ENCODE measurements at places on chromosomes 1 and 21.
A peak's percentile ranks its signal among the peaks of the same experiment; 100 is the strongest.

DNA sequence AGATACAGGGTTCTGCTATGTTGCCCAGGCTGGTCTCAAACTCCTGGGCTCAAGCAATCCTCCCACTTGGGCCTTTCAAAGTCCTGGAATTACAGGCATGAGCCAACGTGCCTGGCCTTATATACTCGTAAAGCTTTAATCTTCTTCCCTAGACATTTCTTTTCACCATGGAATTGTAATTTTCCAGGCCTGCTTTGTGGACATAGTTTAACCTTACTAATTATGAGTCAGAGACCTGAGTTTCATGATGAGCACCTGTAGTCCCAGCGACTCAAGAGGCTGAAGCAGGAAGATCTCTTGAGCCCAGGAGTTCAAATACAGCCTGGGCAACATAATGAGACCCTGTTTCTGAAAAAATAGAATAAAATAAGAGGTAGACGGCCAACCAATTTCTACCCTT lies 12.3 kb downstream of the PATJ start:
- no peak for DNase-seq

GRCh38 chr1:243251539-243251938 lies 3.5 kb downstream of the CEP170 start:
- DNase-seq, result peak; percentile 28

DNA sequence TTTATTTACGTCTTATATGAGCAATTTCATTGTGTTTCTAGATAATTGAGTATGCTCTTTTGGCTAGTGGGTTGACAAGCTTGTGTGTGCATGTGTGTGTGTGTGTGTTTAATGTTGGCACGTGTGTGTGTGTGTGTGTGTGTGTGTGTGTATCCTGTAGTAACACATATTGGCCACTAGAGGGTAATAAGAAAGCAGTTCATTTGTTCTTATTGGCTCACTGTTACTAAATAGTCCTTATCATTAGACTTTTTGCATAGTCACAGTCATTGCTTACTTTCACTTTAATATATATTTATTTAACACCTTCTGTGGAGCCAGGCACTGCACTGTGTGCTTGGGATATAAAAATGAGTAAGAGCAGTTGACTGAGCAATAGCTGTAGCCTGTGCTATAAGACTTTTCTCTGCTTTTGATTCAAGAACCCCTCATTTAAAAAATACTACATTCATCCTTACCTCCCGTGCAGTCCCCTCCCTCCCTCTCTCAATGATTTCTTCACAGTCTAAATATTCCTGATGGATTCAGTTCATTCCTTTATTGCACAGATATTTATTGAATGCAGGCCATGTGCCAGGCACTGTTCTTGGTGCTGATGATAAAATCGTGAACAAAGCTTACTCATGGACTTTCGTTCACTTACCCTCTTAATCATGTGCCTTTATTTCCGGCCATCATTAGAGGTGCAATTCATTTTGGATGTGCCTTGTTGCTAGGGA lies 96.7 kb downstream of the DYRK1A start:
- DNase-seq, result peak; percentile 60

DNA sequence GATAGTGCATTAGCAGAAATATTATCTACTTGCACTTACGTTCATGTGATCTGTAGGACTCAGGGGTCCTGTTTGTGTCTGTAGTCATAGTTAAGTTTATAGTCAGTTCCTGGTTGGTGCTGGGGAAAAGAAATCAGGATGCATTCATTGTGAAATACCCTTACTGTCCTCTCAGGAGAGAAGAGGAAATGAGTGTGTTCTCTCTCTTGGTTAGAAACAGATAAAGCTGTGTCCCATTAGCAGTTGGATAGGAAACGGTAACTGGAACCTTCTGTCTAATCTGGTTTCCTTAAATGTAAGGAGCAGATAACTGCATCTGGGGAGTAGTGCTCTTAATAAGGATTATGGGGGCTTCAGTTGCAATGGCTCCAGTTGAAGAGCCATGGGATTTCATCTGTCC lies 8.9 kb downstream of the SDCCAG8 start:
- DNase-seq, result peak; percentile 87

GRCh38 chr1:109639841-109640184 lies 16.1 kb upstream of the GSTM4 start:
- DNase-seq, result no peak

GRCh38 chr1:15236321-15236721 lies 10.7 kb upstream of the FHAD1 start:
- peak; percentile 35 for DNase-seq

- DNase-seq, result no peak
These were observed 726.0 kb downstream of the PTPRU start for GRCh38 chr1:29962336-29962735.

- DNase-seq, result no peak
These were observed 106.7 kb downstream of the DPYD start for GRCh38 chr1:97814121-97814520.

DNA sequence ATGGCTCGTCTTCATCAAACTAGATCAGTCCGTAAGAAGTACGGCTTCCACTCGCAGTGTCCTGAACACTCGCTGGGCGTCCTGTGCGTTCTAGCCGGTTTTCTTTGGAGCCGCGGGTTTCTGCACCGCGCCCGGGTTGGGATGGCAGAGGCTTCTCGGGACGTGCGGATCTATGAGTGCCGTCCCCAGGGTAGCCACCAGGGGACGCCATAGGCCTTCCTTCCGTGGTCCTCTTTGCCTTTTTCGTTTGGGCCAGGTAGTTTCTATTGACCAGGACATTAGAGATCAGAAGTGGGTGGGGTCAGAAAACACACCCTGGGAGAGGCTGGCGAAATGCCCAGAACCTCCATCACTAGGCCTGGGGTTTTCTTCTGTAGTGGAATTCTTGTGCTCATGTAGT lies 273.8 kb downstream of the FAM72C start:
- no peak for DNase-seq

GRCh38 chr1:87129606-87130005 lies 199.1 kb upstream of the LMO4 start:
- DNase-seq, result no peak

GRCh38 chr1:31989964-31990363 lies 23.7 kb upstream of the KHDRBS1 start:
- no peak for DNase-seq

DNA sequence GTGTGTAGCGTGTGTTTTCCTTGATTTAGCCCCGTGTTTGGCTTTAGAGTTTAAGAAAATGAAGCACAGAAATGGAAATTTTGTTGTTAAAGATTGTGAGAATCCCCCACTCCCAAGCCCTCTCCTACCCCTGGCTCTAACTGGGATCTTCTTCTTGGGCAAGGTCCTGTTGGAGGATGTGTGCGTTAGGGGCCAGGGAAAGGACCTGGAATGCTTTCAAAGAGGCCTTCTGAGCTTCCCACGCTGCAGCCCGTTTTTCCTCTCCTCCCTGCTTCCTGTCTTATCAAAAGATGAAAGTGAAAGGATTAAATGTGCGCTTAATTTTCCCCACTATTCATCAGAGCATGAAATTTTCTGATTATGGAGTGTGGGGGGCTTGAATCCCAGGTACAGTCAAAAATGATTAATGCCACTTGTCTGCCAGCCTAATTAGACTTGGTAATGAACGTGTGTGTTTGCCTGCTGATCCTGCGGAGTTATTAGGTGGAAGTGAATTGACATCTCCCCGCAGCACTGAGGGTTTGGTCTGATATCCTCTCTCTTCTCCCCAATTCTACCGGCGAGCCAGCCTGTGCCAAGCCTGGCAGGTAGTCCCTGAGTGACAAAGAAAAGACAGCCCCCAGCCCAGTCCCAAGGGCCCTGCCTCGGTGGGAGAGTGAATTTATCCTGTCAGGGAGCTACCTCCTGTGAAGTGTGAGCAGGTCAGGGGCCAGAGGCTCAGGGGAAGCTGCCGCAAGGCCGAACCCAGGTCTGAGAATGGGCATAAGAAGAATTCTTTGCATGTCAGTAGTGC lies 4.9 kb downstream of the RASSF5 start:
- no peak for DNase-seq

GRCh38 chr1:23249787-23250454 lies 32.6 kb upstream of the HTR1D start:
- DNase-seq, result peak; percentile 33

GRCh38 chr1:227942716-227943261 lies 4.9 kb downstream of the WNT9A start:
- no peak for DNase-seq

DNA sequence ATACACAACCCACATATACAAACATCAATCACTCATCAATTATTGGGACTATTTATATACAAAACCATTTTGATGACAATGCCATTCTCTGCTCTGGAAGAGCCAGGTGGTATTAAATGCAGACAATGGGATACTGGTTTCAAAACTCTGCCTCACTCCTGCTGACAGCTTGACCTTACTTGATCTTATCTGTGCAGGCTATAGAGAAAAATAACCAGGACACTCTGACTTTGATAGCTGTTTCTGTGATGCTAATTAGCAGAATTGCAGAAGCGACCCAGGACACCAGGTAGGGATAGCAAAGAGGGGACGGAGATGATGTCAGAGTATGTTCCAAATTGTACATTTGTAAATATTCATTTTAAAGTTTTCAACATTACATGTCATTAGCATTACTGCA lies 89.5 kb downstream of the OLFM3 start:
- no peak for DNase-seq

DNA sequence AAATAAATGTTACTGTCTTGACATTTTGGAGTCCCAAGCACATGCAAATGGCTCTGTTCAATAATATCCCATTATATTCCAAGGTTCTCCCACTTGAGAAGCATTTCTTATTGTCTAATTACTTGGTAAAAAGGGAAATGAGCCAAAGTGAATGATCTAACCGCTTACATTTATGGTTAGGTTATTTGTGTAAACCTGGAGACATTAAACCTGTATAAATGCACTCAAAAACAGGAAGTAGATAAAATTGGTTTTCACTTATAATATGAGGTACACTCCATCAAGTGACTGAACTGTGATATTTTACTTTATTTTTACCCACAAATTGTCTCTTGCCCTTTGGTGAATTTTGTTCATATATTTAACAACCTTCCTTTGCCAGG lies 26.8 kb downstream of the KIF1B start:
- DNase-seq, result no peak

DNA sequence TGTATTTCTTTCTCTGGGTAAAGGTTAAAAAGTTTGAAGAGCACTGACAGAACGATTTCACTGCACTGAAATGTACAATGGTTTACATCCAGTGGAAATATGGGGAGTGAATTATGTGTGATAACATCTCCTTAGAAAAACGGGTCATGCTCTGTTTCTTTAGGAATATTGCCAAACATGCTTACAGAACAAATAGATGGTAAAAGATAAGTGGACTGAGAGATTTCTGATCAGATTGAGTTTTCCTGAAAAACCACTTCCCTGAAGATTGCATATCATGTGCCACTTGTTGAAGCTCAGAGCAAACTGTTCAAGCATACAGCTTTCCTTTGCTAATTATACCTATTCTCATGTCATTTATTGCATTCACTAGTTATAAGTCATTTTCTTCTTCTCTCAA lies 29.9 kb upstream of the DISP1 start:
- no peak for DNase-seq

GRCh38 chr1:27592232-27592930 lies 11.6 kb downstream of the AHDC1 start:
- DNase-seq, result no peak

- DNase-seq, result no peak
These were observed 12.4 kb upstream of the ZP4 start for GRCh38 chr1:237902960-237903743.

DNA sequence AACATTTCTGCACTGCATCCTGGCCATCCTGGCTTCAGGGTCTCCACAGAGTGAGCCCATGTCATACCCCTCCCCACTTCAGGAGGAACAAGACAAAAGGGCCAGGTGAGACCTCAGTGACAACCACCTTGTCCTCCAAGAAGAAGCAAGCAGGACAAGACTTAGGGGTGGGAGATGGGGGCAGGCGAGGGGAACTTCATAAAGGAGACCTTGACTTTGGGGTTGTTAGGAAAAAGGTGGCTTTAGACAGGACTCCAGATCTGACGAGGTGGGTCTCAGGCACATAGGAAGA lies 24.0 kb upstream of the SLAMF9 start:
- DNase-seq, result no peak

DNA sequence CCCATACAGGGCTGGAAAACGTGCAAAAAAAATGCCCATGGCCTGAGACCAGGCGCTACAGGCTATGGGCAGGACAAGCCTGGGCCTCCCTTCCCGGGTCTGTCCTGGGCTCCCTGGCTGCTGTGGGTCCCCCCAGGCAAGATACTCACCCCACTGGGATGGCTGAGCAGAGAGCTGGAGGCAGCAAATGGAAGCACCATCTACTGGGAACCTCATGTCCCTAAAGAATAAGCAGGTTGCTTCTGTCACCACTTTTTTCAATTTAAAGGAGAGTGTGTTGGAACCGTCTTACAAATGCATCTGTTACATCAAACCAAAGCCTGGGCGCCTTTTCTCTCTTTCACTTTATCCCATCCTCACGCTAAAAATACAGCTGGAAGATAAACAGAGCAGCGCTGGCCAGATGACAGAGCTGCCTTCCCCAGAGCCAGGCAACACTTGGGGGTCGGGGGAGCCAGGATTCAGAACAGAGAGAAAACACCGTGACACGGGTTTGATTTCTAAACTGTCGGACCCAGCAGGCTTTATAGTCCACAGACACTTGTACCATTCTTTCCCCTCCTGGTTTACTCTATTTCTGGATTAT lies 262.1 kb upstream of the VAMP3 start:
- DNase-seq, result no peak

- no peak for DNase-seq
These were observed 146.5 kb downstream of the EIF4G3 start for GRCh38 chr1:21030181-21030580.

DNA sequence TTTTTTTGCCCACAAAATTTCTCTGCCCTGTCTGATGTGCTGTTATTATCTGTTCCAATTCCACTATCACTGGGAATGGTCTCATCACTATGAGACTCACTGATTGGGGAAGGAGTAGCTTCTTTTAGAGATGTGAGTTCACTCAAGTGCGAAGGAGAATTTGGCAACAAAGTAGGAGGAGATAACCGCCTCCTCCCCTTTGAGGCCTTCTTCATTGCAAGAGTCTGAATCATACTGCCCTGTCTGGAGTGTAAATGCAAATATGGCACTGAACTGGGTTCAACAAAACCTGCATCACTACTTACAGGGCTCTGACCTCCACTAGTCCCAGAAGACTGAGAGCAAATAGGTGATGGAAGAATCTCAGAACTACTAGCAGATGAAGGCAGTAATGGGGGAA lies 83.4 kb downstream of the ASH1L start:
- peak; percentile 65 for DNase-seq

GRCh38 chr1:20733360-20733975 lies 965 bp upstream of the SH2D5 start:
- DNase-seq, result no peak

DNA sequence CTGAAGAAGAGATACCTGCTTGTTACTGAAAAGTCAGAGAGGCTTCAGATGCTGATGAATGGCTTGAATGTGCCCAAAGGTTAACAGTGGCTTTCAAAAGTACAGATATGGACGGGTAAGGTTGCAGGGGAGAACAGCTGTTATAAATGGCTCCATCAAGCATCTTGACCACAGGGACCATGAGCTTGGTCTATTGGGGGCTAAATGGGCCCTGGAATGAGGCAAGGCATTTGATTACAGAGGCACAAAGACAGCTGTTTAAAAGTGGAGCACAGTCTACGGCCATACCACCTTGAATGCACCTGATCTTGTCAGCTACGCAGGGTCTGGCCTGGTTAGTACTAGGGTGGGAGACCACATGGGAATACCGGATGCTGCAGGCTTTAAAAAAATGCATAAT lies 48.3 kb downstream of the C1orf198 start:
- no peak for DNase-seq

GRCh38 chr1:223733898-223734852 lies 21.8 kb downstream of the CAPN2 start:
- DNase-seq, result no peak

Data from fibroblast of skin of right quadriceps (primary cell).